Psoas muscle (tissue), 8 donors: ENCODE measurements at places on chromosomes 4 and X. TPM values are rescaled to one million over a fixed set of nuclear protein-coding genes. Genes with fewer than 3 reads are reported as not detected.

The PJA1 gene
- 7.4 TPM for total RNA-seq

GRCh38 chrX:18725310-18725943, 18.0 kb downstream of the PPEF1 start:
- DNase-seq = no peak

The PLXNB3 gene
- 0.81 TPM for total RNA-seq

DNA sequence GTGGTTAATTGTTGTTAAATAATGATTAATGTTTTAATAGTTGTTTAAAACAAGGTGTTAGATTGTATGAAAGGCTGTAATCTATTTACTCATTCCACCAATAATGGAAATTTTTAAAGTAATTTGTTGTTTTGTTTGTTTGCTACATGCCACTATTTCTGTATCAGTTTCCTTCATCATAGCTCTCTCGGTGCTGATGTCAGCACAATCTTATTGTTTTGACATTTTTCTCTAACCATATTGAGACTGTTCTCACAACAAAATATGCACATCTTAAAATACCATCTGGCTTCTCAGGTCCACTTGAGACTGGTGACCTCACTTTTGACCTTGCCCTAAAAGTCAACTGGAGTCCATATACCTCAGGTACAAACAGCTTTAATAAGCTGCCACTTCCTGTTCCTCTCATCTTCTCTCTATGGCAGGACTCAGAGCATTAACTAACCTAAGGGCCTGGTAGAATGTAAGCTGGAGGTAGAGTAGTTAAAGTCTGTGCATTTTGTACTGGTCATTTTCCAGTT, 1.0 kb upstream of the GUCY1B1 start:
- no peak for DNase-seq

- no peak for DNase-seq
Observed at GRCh38 chrX:118251271-118251670, 94.6 kb upstream of the WDR44 start.

DNA sequence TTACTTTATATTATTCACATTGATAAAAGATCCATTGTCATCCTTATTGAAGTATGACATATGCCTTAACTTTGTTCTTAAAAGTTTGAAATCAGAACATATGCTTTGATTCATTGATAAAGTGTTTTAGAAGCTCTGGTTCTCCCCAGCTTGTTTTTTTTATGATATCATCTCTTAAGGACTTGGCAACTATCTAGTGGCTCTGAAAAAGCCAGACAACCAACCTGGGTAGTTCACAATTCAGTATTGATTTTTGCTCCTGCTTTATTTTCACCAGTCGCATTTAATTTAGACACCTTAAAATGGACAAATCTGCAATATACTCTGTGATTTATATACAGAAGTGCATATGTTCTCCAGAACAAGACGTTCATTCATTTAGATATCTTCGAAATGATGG, 70.1 kb downstream of the GRIA2 start:
- DNase-seq = no peak

The P2RY10 gene
- not detected for total RNA-seq
